Fibroblast of lung (primary cell): ENCODE measurements at places on chromosomes 7 and 10. TPM values are rescaled to one million over a fixed set of nuclear protein-coding genes. Genes with fewer than 3 reads are reported as not detected.

The CCDC146 gene
- 1.2 and 1.6 TPM in 2 replicates for polyA plus RNA-seq

The HMX3 gene
- polyA plus RNA-seq: not detected in 2 replicates

The APBB1IP gene
- 1.3 and 1.5 TPM in 2 replicates for polyA plus RNA-seq

The UNCX gene
- not detected in 2 replicates for polyA plus RNA-seq

DNA sequence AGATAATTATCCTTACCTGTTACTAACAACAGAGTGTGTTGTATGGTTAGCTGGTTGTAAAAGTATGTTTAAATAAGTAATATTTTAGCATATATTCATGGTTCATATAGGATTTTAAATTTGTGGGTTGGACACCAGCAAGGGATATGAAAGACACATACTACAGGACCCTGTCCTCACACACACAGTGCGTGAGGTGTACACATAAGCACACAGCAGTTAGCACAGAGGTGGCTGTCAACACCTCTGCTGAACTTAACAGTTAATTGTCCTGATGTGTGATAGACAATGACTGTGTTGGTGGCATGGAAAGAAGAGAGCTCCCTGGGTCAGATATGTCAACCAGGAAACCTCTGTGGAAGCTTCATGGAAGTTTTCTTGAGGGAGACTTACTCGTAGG is 23.3 kb upstream of the NUP42 start:
- H3K27me3 ChIP-seq: no peaks in the 10 kb centered on the region
- no peak for DNase-seq
- H3K4me3 ChIP-seq: no peak overlapping the region
- no peaks in the 10 kb centered on the region for H3K4me1 ChIP-seq
- H3K36me3 ChIP-seq: no peaks in the 10 kb centered on the region
- no peak overlapping the region for H3K27ac ChIP-seq

GRCh38 chr10:37775612-37776011 is 81.8 kb downstream of the ZNF248 start:
- no peaks in the 10 kb centered on the region for H3K27me3 ChIP-seq
- H3K27ac ChIP-seq: no peak overlapping the region

DNA sequence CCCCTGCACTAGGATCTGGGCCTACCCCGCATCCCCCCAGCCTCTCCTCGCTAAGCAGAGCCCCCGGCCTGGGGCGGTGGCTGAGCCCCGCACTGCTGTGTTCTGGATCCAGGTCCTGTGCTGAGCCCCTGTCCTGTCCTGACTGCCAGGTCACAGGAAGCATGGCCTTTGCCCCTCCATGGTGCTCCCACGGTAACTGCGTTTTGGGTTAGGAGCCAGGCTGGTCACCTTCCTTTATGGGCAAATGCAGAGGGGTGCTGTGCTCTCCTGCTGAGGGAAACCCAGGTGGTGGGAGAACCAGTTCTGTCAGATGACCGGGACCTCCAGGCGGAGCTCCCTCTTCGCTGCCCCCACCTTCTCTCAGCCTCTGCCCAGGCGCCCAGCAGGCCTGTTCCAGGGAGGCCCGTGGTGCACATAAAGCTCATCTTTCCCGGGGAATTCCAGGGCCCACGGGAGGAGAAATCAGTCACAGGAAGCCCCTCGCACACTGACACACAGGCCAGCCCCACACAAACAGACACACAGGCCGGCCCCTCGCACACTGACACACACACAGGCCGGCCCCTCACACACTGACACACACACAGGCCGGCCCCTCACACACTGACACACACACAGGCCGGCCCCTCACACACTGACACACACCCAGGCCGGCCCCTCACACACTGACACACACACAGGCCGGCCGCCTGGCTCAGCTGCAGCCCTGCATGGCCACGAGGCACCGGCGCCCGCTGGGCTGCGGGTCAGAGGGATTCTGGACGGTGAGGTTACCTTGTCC is 75.6 kb downstream of the CFAP46 start:
- H3K27me3 ChIP-seq: no peaks in the 10 kb centered on the region
- no peaks in the 10 kb centered on the region for H3K4me1 ChIP-seq
- no peak overlapping the region for H3K27ac ChIP-seq
- no peak for DNase-seq
- H3K4me3 ChIP-seq: no peak overlapping the region

- no peaks in the 10 kb centered on the region for H3K36me3 ChIP-seq
- H3K27me3 ChIP-seq: no peaks in the 10 kb centered on the region
- no peak overlapping the region for H3K4me3 ChIP-seq
Measured at GRCh38 chr7:87816389-87816788, 59.8 kb downstream of the SLC25A40 start.

DNA sequence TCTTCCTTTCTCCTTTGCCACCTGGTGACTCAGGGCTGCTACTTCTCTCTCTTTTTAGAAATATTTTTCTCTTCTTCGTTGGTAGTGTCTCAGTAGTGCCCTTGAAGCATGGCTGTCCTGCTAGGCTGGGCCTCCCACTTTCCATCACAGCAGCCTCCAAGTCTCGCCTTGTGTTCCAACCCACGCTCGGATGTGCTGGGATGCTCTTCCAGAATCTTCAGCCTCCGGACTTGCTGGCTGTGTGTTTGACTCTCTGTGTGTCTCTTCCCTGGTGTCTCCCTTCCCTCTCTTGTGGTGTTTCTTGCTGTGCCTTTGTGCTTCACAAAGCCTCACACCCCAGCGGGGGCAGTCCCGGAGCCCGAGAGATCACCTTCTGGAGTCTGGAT is 100.5 kb downstream of the INPP5A start:
- H3K36me3 ChIP-seq: no peaks in the 10 kb centered on the region
- H3K27me3 ChIP-seq: no peaks in the 10 kb centered on the region
- H3K27ac ChIP-seq: no peak overlapping the region
- DNase-seq: no peak
- H3K4me3 ChIP-seq: no peak overlapping the region

DNA sequence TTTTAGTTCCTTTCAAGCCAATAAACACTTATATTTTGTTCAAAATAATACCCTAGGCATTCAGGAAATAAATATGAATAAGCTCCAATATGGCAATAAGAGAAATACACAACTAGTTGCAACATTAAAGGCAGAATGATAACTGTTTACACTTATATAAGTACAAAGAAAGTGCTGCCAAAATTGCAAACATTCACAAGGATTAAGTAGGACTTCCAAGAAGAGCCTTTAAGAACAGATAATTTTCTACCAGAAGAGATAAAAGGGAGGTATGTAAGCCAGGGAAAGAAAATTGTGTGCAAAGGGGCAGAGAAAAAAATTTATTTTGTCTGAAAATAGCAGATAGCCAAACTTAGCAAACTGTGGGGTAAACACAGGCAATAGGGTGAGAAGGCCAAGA is 83.8 kb downstream of the CTNNA3 start:
- H3K27me3 ChIP-seq: no peaks in the 10 kb centered on the region
- no peaks in the 10 kb centered on the region for H3K36me3 ChIP-seq
- H3K4me3 ChIP-seq: no peak overlapping the region
- DNase-seq: no peak
- no peaks in the 10 kb centered on the region for H3K4me1 ChIP-seq

GRCh38 chr10:58217612-58218011 is 50.1 kb downstream of the IPMK start:
- DNase-seq: no peak
- H3K4me1 ChIP-seq: no peaks in the 10 kb centered on the region
- H3K27ac ChIP-seq: no peak overlapping the region

- H3K27me3 ChIP-seq: no peaks in the 10 kb centered on the region
- no peaks in the 10 kb centered on the region for H3K4me1 ChIP-seq
- no peak overlapping the region for H3K4me3 ChIP-seq
- no peak overlapping the region for H3K27ac ChIP-seq
- no peak for DNase-seq
Measured at GRCh38 chr7:26426096-26426495, 134.4 kb downstream of the SNX10 start.

DNA sequence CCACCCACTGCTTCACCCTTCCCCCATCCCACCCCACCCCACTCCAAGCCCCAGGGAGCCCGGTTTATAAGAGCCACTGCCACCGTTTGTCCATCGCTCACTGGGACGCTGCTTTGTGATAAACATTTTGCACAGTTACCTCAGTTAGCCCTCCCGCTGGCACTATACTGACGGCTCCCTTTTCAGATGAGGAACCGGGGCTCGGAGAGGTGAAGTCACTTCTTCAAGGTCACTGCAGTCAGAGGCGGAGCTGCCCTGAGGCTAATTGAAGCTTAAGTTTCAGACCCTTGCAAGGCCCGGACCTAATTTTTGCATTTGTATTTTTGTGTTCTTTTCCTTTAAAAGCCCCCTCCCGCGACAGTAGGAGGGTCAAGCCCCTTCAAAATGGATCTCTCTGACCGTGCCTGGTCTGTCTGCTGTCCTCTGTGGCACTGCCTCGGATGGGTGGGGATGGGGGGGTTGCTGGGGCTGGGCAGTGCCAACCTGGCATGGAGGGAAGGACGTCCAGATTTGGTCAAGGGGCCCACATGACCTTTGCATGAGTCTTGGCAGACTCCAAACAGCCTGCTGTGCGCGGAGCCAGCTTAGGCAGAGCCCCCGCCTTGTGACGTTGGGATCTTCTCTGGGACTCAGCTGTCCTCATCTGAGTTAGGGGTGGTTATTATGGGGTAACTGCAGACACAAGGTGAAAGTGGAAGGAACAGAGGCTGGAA is 17.7 kb upstream of the NODAL start:
- no peaks in the 10 kb centered on the region for H3K27me3 ChIP-seq
- H3K4me3 ChIP-seq: no peak overlapping the region
- H3K27ac ChIP-seq: no peak overlapping the region
- DNase-seq: no peak
- H3K4me1 ChIP-seq: peaks cover 2% of the 10 kb centered on the region
- no peaks in the 10 kb centered on the region for H3K36me3 ChIP-seq

GRCh38 chr7:28349637-28350036 is 62.7 kb upstream of the CREB5 start:
- H3K4me1 ChIP-seq: peaks cover 27% of the 10 kb centered on the region
- H3K4me3 ChIP-seq: no peak overlapping the region
- H3K27me3 ChIP-seq: no peaks in the 10 kb centered on the region
- peak; percentile 27 for DNase-seq

- H3K27me3 ChIP-seq: no peaks in the 10 kb centered on the region
- no peak overlapping the region for H3K27ac ChIP-seq
- no peak for DNase-seq
Measured at GRCh38 chr7:156673454-156673853, 32.9 kb downstream of the RNF32 start.

DNA sequence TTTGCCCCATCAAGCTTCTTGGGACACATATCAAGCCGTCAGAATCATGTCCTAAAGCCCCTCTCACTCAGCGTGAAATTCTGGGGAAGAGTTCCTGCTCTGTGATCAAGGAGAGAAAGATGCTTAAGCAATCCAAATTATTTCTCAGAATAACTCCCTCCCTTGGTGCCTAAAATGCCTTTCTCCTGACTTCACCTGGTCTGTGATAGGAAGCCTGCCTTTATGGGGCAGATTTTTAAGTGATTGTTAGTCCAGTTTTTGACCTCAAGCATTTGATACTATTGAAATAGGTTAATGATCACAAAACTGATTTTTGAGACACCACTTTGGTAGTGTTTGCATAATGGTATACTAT is 76.4 kb upstream of the MAGI2 start:
- no peaks in the 10 kb centered on the region for H3K36me3 ChIP-seq
- no peak for DNase-seq
- no peaks in the 10 kb centered on the region for H3K27me3 ChIP-seq
- no peak overlapping the region for H3K27ac ChIP-seq
- no peak overlapping the region for H3K4me3 ChIP-seq

DNA sequence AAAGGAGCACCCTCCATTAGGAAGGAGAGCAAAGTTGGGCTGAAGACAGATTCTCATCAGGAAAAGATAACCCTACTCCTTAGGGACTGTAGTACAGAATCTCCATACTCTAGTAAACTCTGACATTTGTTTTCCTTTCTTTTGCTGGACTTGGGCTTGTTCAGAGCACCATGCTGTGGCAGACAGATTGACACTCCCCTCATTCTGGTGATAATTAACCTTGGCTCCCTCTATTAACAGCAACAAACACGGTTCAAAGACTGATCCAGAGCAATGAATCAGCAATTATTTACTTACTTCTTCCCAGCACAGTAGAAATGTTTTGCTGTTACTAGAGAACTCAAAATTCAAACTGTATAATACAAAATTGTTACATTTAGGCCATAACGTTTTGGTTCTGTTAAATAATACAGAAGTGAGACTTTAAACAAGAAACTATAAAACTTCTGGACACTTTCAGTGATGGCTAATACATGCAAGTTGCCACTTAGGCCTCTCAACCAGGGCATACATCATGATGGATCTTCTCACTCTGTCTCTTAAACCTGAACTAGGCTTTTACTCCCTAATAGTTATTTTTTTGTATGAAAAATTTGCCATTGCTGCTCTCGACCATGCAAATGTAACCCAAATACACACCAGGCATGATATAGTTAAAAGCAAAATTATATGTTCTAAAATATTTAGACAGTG is 639.0 kb downstream of the IPMK start:
- H3K27me3 ChIP-seq: no peaks in the 10 kb centered on the region
- no peak overlapping the region for H3K4me3 ChIP-seq
- no peak overlapping the region for H3K27ac ChIP-seq

DNA sequence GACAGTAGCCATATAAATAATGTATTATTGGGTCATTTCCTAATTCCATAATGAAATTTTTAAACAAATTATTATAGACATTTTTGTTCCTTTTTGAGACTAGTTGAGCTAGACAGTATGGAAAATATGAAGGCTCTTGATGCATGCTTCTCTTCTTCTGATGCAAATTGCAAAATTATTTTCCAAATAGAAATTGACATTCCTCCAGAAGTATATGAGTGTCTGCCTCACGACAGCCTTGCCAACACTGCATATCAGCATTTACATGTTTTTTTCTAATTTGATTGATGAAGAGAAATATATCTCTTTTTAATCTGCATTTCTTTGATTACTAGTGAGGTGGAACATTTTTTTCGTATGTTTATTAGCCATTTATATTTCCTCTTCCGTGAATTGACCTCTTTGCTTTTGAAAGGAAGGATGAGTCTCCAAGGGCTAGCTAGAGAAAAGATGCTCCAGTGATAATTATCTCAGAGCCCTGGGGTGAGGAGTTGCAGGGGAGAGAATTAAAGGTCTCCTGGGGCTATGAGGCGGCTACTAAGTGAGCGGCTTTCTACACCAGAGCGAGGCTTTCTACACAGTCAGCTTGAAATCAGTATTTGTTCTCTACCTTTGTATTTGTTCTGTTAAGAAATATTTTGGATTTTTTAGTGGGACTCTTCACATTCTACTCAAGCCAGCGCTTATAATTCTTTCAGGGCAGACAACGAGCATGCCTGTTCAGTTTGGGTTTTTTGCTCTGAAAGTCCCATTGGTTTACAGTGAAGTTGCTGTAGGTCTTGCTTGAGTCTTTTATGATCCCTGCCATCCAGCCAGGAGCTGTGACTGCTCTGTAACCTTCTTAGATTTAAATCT is 712.2 kb upstream of the GALNT17 start:
- no peaks in the 10 kb centered on the region for H3K27me3 ChIP-seq
- no peaks in the 10 kb centered on the region for H3K36me3 ChIP-seq
- H3K27ac ChIP-seq: no peak overlapping the region
- no peak for DNase-seq
- no peak overlapping the region for H3K4me3 ChIP-seq
